IPS DF 19.7 (cell line): ENCODE measurements at places on chromosomes 13 and 19.

DNA sequence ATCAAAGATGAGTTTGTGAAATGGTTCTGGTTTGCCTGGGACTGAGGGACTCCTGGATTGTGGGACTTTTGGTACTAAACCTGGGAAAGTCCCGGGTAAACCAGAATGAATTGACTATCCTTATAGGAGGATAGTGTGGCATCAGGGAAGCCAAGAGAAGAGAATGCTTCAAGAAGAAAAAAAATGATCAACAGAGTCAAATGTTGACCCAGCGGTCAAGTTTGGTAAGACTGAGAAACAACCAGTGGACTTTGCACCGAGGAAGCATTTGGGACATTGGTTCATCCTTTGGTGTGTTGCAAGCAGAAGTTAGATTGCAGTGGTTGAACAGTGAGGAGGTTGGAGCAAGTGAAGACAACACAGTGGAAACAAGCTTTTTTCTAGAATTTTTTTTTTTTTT is 33.5 kb downstream of the CLEC17A start:
- DNase-seq, result no peak

DNA sequence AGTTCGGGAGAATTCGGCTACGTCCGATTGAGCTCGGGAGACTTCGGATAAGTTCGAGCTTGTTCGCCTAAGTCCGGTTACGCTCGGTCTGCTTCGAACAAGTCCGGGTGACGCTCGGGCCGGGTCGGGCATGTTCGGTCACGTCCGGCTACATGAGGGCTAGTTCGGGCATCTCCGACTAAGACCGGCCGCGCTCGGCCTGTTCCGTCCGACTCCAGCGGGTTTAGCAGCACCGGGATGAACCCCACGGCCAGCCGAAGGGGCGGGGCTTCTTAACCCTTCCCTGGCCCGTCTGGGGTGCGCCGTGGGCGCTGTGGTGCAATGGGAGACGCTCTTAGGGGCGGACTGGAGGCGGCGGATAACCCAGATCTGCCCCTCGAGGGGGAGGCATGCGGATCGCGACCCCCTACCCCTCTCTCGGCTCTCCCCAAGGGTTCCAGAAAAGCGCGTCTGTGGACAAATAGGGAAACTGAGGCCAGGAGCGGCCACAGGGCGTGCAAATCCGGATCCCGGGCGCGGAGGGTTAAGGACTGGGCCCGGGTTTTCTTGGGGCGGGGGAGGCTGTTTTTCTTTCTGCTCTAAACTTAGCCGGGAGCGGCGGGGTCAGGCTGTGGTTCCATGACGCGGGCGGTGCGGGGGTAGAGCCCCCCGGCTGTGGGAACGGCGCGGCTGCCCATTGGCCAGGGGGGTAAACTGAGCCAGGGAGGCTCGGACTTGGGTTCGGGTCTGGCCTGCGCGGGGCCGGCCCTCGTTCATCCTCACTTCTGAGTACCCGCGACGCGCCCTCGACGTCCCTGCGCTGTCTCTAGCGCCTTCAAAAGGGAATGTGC is 1.5 kb downstream of the PDE4C start:
- DNase-seq, result peak; percentile 96

DNA sequence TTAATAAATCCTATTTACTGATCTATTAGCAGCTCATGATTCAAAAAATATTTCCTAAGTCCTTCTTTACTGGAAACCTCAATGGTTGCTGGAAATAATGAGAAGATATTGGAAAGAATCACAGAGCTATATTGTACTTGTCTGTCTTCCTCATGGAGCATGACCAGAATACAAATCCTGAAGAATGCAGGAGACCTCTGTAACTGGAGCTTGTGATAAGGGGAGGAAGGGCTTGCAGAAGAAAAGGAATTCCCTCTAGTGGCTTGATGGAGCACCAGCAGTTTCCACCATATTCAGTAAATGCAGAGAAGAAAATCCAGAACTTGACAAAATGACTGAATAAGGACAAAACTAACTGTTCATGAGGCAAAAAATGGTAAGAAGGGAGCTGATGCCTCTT is 1333.1 kb downstream of the EFNB2 start:
- peak; percentile 25 for DNase-seq

GRCh38 chr13:73698859-73699258 is 435.3 kb downstream of the KLF12 start:
- no peak for DNase-seq

DNA sequence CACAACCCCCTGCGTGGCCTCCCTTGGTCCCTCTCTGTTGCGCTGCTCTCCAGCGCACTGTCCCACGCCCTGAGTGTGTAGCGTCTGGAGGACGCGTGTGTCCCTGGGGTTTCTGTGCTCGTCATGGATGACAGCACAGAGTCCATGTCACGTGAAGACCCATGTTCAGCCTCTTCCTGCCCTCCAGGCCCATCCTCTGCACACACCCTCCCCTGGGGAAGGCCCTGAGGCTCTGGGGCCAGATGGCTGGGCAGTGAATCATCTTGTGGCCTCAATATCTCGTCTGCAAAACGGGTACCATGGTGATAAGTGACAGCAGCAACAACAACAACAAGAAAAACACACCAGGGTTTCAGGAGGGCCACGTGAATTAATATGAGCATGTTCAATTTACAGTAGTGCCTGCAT is 71.5 kb upstream of the ARHGEF7 start:
- no peak for DNase-seq

- DNase-seq, result no peak
Observed at GRCh38 chr13:58500938-58501337, 869.4 kb downstream of the PCDH17 start.

- no peak for DNase-seq
Observed at GRCh38 chr13:73985783-73986182, 148.4 kb downstream of the KLF12 start.

- no peak for DNase-seq
Observed at GRCh38 chr13:110444226-110444653, 117.3 kb downstream of the RAB20 start.

GRCh38 chr13:27644302-27644701 is 22.6 kb downstream of the POLR1D start:
- no peak for DNase-seq

DNA sequence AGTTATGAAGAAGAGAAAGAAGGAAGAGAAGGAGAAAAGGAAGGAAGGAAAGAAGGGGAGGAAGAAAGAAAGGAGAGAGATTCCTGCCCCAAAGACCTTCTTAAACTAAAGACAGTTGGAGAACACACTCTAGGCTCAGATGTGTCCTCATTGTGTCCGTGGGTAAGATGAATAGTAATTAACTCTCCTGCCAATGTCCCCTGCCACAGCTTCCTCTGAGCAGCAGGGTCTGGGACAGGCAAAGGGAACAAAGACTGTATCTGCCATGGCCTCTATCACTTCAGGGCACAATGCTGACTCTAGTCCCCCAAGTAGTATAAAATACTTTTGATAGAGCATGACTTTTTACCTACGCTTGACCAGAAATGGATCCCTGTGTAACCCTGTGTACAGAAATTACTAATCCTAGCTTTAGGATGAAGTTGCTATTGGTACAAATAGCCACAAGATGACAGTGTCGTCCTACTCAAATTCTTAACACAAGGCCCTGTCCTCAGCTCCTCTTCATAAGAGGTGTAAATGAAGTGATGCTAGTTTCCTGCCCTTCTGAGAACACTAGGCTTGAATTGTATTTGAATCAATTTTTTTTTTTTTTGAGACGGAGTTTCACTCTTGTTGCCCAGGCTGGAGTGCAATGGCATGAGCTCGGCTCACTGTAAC is 186.2 kb upstream of the GPR12 start:
- DNase-seq, result peak; percentile 20

DNA sequence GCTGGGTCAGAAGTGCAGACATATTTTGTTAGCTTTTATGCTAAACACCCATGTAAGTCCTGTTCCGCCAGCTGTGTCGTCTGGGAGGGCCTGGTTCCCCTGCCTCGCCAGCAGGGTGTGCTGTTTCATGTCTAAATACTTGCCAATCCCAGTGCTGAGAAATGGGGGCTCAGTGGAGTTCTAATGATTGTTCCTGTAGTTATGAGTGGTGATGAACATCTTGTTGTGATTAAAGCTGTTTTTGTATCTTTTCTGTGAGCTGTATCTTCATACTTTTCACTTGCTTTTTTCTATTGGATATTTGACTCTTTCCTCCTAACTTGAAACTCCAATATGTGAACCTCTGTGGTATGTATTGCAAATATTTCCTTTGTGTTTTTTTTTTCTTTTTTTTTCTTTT is 32.7 kb downstream of the KDM4B start:
- DNase-seq, result peak; percentile 17

DNA sequence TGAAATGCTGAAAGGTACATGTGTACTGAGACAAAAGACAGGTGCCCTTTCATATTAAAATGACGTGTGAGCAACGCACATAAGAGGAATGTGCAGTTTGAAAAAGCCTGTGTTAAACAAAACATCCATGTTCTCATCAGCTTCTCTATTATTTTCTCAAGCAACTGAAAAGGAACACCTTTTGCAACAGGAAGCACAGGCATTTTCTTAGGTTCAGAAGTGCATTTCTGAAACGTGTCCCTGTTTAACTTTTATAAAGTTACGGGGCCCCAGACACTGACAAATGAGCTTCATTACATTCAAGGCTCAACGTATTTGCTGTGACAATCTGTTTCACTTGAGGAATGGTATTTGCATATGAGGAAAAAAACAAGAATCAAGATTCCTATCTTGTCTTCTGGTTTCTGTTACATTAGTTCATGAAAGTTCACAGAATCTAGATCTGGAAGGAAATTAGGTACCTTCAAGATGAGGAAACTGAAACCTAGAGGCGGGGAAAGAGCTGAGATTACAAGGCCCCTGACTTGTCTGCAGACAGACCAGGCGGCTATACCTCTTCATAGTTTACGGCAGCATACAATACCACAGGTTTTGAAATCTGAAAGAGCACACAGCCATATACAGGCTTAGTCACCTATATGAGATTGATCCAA is 431.7 kb downstream of the KLF12 start:
- DNase-seq, result no peak

GRCh38 chr13:51380269-51380668 is 40.8 kb downstream of the SERPINE3 start:
- DNase-seq, result no peak

DNA sequence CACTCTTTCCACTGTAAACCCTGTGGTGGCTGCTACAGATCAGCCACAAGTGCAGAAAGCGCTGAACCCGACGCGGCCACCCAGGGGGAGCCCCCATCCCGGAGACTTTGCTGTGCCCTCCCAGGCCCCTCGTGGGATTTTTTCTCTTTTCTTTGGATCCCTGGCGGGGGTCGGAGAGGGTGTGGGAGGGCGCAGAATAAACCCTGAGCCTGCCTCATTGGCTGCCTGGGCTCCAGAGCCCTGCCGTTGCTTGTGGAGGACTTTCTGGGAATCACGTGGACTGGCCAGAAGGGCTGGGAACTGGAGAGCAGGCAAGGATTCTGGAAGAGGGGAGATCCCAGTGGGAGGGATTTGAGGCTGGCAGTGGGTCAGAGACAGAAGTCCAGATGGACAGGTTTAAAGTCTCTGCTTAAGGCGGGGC is 24.9 kb downstream of the GADD45B start:
- no peak for DNase-seq

DNA sequence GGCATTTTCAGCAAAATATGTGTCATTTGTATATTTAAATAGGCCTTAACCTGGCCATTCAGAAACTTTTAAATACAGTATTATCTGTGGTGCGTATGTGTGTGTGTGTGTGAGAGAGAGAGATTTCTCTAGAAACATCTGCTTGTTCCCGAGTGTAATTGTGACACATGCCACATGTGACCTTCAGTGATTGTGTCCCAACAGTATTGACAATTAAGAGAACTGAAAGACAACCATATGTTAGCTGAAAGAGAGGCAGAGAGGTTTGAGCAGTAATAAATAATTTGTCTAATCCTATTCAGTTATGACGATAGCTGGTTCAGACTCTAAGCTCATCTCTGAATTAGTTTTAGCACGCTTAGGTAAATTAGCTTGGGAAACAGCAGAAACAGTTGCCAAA is 1503.1 kb downstream of the PCDH9 start:
- no peak for DNase-seq

- no peak for DNase-seq
Observed at GRCh38 chr13:24228852-24229458, 68.4 kb downstream of the SPATA13 start.

DNA sequence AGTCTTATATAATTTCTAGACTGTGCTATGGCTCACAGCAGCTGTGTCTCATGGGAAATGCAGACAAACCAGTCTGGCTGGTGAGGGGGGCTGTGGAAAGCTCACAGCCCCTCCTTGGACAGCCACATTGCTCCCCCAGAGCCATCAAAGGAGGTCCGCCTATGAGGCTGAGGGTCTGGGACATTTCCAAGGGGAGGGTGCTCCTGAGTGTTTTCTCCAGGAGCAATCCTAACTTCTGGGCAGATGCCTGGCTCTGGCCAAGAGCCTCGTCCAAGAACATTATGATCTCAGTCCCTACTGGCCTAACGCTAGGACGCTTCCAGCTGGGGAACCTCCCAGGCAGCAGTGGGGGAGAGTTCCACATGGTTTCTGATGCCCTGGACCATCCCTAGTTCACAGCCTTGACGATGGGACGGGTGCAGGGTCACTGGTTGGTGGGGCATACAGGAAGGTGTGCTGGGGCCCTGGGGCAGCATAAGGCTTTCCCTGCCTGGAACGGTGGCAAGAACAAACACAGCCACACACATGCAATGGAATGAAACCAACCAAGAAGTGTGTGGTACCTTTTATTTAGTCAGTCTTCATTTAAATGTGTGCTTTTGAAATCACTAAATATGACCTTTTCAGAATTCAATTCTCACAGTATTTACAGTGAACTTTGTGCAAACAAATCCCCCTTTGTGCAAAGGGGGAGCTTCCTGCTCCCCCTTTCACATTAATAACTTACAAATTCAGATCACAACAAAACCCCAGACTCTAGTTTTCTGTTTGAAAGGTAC is 60.6 kb downstream of the CDADC1 start:
- DNase-seq, result no peak

GRCh38 chr13:95207769-95208366 is 93.4 kb downstream of the ABCC4 start:
- DNase-seq, result no peak

DNA sequence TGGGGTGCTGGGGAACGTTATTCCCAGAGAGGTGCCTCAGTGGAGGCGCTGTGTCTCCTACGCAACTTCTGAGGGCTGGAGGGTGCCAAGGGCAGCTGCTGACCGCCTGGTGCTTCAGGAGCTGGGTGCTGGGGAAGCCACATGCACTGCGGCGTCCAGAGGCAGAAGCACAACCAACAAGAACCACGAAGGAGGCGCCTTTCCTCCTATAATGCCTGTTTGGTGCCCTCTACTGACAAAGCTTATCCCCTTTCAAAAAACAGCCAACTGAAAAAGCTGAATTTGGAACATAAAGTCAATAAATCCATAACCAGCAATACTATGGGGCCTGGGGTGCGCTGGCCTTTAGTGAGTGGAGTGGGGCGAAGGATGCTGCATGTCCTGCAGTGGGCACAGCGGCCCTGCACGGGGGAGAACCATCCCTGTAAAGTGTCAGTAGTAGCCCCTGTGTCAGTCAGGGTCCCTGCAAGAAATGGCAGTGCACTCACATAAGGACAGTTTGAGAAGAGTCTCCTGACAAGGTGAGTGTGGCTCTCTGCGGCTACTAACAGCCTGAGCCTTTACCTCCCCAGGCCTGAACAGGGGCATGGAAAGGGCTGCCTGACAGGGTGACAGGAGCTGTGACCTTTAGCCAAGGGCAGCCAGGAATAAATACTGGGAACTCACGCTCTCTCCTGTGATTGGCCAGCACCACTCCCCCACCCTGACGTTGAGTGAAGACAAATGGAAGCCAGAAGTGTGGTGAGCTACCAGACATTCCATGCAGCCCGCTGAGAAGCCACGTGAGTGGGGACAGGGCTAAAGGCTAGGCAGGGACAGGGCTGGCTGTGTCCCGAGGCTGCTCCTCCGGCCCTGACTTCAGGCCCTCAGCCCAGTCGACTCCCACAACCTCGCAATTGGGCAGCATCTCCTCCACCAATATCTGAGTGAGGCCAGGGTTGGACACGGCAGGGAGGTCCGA is 4.5 kb upstream of the B3GNT8 start:
- DNase-seq, result no peak

- no peak for DNase-seq
Observed at GRCh38 chr13:89169951-89170350, 1498.8 kb downstream of the SLITRK5 start.
